NAMALWA (cell line): ENCODE measurements at places on chromosomes 4 and X.

DNA sequence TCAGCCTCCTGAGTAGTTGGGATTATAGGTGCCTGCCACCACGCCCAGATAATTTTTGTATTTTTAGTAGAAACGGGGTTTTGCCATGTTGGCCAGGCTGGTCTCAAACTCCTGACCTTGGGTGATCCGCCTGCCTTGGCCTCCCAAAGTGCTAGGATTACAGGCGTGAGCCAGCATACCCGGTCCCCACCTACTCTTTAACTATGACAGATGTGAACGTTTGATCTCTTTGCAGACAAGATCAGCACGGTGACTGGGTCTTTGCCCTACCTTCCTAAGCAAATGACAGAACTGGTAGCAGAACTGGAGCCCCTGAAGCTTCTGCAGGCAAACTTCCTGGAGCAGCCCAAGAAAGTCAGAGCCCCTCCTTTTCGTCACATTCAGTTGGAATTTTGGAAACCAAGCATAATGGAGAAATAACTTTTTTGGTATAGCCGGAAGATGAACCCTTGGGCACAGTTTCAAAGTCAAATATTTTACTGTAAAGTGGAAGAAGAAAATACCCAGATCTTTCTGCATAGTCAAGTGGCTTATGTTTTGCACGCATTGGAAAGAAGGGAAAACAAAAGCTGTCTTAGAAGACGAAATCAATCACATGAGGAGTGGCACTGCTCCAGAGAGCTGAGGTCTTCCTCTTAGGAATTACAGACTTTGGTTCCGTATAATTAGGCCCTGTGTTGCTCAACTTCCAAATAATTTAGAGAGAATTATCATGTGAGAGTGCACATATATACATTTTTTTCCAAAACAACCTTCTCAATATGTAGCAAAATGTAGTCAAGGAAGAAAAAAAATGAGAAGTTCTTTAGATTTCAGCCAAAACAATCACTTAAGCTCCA is 90.6 kb downstream of the SORBS2 start:
- no peak for DNase-seq

DNA sequence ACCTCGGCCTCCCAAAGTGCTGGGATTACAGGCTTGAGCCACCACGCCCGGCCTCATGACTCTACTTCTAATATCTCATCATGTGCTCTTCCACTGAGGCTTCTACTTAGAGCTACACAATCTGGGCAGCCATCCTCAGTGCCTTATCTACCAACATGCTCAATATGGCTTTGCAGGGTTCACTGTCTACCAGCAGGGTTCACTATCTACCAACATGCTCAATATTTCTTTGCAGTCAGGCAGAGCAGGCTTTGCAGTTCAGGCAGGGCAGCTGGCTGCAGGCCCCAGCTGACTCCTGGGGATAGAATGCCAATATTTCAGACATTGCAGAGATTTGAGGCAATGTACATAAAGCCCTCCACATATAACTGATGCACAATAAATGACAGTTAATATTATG is 47.5 kb downstream of the PKD2 start:
- DNase-seq: peak; percentile 48

- DNase-seq: no peak
Measured at GRCh38 chr4:81257816-81258215, 42.8 kb upstream of the PRKG2 start.

- no peak for DNase-seq
Measured at GRCh38 chr4:72338060-72338459, 231.0 kb downstream of the ADAMTS3 start.
